ENCODE measurements at places on chromosomes 7 and 10.
A peak's percentile ranks its signal among the peaks of the same experiment; 100 is the strongest.

GRCh38 chr7:144908943-144909556 is 73.2 kb upstream of the TPK1 start:
- no peak for DNase-seq

- no peak for DNase-seq
Measured at GRCh38 chr10:78199005-78199725, 165.5 kb downstream of the RPS24 start.

GRCh38 chr7:142608630-142609428 is 140.4 kb upstream of the PRSS1 start:
- no peak for DNase-seq

GRCh38 chr10:19826712-19827111 is 10.5 kb downstream of the PLXDC2 start:
- DNase-seq = no peak

GRCh38 chr10:57338823-57339558 is 928.7 kb downstream of the IPMK start:
- no peak for DNase-seq

DNA sequence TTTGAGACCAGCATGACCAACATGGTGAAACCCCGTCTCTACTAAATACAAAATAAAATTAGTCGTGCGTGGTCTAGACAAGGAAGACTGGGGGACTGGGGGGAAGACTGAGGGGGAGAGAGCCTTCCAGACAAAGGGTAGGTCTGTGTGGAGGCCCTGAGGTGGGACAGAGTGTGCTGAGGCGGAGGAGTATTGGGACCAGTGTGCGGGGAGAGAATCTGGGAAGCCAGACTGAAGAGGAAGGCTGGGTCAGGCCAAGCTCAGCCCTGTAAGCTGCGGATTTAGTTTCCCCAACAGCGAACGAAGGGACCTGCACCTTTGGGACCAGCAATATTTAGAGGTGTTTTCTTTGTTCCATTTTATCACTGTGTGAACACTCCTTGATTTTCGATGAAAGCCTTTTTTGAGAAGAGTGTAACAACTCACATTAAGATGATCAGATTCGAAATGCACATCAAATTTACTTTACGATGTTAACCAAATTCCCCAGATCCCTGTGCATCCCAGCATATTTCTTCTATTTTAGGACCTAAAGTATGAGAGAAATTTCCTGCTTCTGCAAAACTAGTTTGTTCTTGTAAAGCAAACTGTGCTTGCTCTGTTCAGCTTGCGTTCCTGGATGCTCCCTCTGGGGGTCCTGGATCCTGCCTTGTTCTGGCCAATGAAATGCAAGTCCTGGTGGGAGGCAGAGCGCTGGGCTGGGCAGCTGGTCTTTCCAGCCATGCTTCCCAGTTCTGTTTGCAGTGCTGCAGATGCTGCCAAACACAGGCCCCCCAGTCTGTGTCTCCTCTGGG is 39.4 kb downstream of the PLAU start:
- no peak for DNase-seq

- no peak for DNase-seq
Measured at GRCh38 chr10:70810967-70811366, 4.8 kb upstream of the SGPL1 start.

- DNase-seq = no peak
Measured at GRCh38 chr10:114319406-114320248, 80.6 kb downstream of the VWA2 start.

- no peak for DNase-seq
Measured at GRCh38 chr7:5237286-5237685, 45.5 kb upstream of the SLC29A4 start.

DNA sequence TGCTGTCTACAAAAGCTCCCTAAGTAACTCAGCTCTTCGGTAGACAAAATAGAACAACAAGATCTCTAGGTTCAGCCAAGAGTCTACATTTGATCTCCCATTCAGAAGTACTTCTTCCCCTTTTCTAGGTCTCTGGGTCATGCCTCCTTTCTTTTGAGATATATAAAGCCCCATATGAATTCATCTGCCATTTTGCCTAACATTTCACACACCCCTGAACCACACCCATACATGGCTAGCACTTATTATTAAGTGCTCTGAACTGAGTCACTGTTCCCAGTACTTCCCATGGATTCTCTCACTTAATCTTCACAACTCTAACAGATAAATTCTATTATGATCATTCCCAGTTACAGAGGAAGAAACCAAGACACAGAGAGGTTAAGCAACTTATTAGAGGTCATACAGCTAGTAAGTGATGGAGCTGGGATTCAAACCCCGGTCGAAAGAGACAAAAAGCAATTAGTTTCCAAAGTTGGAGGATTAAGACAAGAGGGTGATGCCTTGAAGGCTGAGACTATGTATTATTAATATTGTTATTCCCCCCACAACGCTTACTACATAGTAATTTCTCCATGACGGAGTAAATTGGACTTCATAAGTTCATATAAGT is 17.3 kb downstream of the MYOF start:
- DNase-seq = no peak

DNA sequence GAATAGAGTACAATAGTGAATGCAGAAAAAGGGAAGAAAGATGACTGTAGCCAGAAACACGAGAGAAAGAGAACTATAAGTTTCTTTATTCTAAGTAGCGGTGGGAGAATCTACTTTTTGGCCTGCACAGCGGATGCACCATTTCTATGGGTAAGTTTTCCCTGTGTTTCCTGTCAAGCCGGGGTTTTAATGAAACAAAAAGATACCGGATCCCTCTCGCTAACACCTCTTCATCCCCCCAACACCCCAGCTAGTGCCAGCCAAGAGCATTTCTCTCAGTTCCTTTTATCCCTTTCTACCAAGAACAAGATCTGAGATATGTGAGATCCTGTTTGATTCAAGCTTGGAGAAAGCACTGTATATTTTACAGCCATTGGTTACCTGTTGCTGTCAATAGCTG is 14.7 kb downstream of the PTPRZ1 start:
- DNase-seq = no peak

DNA sequence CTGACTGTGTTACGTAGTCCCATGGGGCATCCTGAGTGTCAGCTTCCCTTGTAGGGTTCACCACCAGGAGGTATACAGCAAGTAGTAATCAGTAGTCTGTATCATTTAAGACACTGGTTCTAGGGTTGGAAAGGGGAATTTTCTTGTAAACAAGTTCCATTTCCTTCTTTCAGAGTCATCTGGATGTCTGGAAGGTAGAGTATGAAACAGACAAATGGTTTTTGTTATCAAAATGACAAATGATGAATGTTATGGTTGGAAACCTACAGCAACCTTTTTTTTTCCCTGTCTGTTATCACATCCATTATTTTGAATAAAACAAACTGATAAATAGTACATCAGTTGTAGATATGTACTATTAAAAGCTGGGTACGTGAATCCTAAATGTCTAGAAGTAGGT is 19.1 kb downstream of the SEMA3A start:
- no peak for DNase-seq

DNA sequence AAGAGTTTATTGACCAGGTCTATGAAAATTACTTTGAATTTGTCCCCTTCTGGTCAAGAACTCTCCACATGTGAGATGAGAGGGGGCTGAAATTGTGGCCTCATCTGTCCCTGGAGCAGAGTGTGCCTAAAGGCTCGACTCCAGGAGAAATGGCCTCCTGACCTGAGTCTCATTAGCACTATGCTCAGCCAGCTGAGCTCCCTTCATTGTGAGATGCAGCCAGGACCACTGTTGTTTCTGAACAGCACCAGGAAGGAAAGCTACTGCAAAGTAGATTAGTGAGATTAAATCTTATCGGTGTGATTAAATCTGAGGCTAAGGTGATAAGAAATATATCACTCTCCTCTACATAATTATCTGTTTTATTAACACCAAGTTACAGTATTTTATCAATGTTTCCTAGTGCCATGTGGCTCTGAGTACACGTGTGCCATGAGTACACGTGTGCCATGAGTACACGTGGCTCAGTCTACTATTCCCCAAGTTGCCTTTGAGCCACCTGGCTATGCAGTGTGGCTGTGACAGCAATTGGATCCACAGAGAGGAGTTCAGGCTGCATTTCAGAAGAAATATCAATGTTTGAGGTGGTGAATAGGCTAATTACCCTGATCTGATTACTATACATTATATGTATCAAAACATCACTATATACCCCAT is 126.9 kb downstream of the IPMK start:
- DNase-seq = no peak

DNA sequence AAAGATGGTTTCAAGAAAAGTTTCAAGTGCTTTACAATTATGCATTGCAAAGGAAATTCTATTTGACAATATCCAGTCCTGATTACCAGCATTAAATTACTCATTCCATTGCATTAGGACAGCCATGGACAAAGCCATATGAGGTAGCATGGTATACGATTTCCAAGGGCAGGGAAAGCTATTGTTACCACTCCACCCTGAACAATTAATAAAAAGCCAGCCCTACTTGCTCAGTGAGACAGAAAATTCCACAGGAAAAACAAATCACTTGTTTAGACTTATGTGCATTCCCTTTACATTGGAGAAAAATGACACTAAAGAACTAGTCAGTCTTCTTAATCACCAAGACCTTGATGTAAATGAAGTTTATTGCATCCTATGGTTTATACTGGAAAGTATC is 5.6 kb downstream of the CD36 start:
- no peak for DNase-seq

DNA sequence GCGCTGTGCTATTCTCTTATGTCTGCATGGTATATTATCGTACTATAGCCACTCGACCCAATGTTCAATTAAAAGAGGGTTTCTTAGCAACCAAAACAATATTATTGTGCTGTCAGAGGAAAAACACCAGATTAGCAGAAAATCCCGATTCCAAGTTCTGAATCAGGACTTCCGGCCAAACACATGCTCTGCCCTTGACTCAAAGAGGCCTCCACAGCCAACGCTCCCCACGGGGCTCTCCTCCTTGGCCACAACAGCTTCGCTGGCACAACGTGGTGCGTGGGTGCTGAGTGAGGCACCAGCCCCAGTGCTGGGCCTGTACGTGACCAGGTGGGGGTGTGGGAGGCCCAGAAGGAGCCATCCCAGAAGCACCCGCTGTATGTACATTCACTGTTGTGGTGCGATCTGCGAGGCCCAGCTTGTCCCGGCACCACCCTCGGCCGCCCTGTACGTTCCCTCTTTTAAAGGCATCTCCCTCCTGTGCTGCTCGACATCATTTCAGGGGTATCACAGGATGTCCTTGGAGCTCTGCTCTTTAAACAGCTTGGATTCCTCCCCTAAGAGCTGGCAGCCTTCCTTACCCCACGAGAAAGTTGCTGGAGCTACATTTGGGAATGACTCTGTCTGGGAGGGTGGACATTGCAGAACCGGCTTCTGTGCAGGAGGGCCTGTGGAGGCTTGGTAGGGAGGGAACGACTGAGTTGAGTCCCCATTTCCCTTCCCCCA is 736.2 kb downstream of the PARD3 start:
- DNase-seq = no peak

- DNase-seq = peak; percentile 30
Measured at GRCh38 chr10:79202188-79203013, 133.6 kb downstream of the ZMIZ1 start.

DNA sequence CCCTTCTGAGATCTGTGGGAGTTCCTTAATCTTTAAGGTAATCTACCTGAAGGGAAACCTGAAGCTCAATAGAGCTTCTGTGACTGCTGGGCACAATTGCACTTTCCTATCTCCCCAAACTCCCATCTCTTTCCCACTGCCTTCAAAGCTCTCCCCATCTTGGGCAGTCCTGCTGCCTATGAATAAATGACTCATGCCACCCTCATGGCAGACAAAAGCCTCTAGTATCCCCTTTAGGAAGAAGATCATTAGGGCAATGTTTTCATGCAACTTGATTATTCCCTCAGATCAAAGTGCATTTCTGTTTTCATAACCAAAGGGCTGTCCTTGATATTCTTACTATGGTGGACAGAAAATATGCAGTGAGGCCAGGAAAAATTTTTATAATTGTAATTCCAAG is 704.9 kb upstream of the LRRN3 start:
- DNase-seq = no peak

DNA sequence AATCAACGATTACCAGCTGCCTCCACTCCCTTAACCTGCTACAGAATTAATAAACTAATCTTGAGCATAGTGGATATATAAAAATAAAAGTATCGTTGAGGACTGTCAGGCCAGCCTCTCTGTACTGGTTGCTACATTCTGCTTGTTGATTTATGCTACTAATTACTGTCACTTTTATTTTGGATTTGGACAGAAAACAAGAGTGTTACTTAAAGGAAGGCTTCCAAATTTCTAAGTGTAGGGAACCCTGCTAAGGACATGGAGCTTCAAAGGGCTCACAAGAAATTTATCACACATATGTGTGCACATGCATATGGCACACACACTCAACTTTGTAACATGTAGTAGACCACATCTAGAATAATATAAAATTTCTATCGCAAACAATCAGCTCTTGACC is 141.2 kb upstream of the ANKRD1 start:
- DNase-seq = no peak
